ENCODE measurements at places on chromosomes 2 and 18. TPM values are rescaled to one million over a fixed set of nuclear protein-coding genes. Genes with fewer than 3 reads are reported as not detected.

Gene YWHAQ
- 463 TPM for total RNA-seq

DNA sequence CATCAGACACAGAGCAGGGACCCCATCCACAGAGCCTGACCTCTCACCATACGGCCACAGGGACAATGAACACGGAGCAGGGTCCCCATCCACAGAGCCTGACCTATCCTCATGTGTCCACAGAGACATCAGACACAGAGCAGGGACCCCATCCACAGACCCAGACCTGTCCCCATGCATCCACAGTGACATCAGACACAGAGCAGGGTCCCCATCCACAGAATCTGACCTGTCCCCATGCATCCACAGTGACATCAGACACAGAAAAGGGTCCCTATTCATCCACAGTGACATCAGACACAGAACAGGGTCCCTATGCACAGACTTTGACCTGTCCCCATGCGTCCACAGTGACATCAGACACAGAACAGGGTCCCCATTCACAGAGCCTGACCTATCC, 325.1 kb upstream of the RAB6C start:
- no peak for DNase-seq

- DNase-seq, result no peak
Measured at GRCh38 chr2:24111407-24111901, 11.7 kb downstream of the PFN4 start.

- no peak for DNase-seq
Measured at GRCh38 chr2:232368311-232368731, 10.2 kb upstream of the ALPP start.

Gene COBLL1
- 28.8 TPM for total RNA-seq

Gene RGPD3
- 0.29 TPM for total RNA-seq

Gene TET3
- total RNA-seq, result 4.8 TPM

Measured in epithelial cell of proximal tubule (primary cell).